ENCODE measurements at places on chromosomes 5 and 9.

DNA sequence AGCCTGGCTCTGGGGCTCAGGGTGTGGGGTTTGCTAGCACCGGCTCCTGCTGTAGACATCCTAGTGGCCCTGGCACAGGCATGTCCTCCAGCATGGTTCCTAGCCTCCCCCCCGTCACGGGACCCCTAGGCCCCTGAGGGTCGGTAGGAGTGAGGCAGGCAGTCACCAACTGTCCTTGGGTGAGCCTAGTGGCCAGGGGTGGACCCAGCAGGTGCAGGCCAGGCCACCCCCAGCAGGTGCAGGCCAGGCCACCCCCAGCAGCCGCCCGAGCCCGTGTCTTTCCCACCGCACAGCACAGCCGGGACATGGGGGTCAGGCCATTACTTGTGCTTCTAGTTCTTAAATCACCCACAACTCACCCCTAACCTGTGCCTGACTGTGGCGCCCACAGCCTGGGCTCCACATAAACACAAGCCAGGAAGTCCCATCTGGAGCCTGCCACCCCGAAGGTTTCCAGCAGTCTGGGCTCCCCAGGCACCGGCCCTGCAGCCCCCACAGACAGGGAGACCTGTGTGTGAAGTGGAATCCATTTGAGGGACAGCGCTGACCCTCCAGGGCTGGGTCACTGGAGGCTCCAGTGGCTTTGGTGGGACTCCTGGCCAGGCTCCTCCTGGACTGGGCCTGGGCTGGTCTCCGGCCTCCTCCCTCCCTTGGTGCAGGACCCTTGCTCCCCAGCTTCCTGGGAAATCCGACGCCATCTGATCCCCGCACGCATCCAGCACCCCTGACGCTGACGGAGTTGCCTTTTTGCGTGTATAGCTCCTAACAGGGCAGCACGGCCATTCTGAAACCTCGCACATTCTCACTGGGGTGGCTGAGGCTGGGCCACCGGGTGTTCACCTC is 114.1 kb upstream of the LPCAT1 start:
- no peak for DNase-seq

- DNase-seq, result no peak
Measured at GRCh38 chr5:580436-580835, 31.7 kb upstream of the CEP72 start.

DNA sequence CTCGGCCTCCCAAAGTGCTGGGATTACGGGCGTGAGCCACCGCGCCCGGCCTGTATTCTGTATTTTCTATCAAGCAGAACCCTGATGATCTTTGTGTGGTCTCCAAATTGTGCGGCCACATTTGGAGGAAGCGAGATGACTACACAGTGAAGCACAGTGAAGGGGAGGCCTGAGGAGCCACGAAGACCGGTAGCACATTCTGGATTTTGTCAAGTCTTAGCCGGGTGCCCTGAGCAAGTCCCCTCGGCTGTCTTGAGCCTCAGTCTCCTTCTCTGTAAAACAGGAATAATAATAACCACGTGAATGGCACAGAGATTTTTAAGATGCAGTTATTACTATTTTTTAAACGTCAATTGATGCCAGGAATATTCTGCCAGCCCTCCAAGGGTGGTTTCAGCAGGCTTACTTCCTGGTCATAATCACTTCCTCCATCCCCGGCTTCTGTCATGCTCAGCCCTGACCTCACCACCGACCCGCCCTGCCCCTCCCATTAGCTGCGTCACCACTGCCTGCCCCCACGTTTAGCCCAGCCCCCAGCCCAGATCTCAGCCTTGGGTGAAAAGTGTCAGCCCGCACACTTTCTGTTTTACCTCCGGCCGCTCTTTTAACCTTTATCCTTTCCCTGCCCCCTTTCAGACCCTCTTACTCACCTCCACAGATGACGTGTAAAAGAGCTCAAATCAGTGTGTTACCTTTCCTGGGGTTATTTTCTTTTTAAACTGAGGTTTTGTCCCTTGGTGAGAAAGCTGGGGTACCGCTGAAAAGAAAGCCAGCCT is 27.0 kb upstream of the ERGIC1 start:
- no peak for DNase-seq

GRCh38 chr9:14433351-14434157 is 119.6 kb upstream of the NFIB start:
- no peak for DNase-seq

- no peak for DNase-seq
Measured at GRCh38 chr5:54874337-54875021, 110.9 kb downstream of the ESM1 start.

DNA sequence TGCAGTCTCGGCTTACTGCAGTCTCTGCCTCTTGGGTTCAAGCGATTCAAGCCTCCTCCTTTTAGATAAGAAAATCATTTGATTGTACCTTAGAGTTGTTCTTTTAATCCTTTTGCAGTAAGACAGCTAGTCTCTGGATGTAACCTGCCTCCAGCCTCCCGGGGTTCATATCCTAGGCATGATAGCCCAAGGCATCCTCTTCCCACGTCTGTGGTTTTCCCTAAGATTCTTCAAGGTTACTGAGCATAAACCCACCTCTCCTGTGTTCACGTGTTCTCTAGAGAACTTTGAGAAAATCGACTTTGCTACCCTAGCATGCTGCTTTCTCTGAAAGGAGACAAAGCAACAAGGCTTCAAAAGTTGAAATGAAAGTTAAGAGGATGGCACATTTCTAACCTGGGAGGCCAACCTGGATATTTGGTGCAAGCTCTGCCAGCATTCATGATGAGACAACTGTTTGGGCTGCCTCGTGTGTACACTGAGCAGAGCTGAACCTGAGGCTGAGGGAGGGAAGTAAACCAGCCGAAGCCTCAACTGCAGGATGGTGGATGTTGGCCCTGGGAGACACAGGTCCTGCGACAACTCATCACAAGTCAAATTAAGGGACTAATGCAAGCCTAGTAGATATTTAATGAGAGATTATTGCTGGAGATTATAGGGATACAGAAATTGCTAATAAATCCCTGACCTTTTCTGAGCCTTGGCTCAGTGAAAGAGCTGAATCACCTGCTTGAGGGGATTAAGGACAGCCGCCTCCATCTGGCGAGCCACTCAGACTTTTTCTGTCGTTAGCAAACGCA is 261.8 kb downstream of the ARHGAP26 start:
- no peak for DNase-seq

- no peak for DNase-seq
Measured at GRCh38 chr9:3827175-3827574, 301.4 kb upstream of the RFX3 start.

GRCh38 chr5:128579639-128580038 is 41.6 kb upstream of the FBN2 start:
- no peak for DNase-seq

- no peak for DNase-seq
Measured at GRCh38 chr5:168320805-168321204, 29.4 kb downstream of the WWC1 start.

DNA sequence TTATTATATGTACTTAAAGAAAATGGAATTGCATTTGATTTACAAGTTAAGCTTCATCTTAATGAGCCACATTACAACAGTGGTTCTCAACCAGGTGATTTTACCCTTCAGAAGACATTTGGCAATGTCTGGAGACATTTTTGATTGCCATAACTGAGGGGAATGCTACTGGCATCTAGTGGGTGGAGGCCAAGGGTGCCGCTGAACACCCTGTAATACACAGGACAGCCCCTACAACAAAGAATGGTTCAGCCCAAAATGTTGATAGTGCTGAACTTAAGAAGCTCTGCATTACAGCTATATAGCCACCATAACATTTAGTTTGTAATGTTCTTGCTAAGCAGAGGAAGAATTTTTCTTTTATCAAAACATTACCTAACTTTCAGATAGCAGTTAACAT is 103.1 kb downstream of the PAM start:
- DNase-seq, result no peak

DNA sequence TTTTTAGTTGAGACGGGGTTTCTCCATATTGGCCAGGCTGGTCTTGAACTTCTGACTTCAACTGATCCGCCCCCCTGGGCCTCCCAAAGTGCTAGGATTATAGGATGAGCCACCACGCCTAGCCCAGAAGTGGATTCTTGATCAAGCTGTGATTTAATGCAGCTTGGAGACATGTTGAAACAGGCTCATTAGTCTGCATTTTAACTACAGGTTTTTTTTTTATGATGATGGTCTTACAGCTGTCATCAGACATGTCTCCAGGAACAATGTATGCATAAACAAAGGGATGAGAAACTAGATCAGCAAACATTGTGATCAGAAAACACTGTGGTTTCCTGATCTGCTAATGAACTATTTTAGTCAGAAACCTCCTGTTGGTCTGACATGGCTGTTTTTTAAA is 30.0 kb upstream of the PLPP1 start:
- no peak for DNase-seq

DNA sequence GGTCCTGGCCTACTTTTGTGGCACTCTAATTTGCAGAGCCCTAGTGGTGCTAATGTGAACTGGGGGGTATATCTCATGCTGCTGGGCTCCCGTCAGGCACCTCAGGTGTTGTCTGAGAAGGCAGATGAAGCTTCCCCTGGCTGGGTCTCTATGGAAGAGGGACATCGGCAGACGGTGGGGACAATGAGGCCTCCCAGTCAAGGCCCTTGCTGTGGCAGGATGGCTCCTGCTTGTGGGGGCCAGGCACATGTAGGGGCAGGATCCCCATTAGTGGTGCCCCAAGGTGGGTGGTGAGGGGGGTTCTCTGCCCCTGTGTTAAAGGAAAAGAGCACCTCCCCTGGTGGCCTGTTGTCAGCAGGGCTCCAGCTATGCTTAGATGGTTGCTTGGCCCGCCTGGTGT is 192.8 kb upstream of the S1PR3 start:
- DNase-seq, result no peak

DNA sequence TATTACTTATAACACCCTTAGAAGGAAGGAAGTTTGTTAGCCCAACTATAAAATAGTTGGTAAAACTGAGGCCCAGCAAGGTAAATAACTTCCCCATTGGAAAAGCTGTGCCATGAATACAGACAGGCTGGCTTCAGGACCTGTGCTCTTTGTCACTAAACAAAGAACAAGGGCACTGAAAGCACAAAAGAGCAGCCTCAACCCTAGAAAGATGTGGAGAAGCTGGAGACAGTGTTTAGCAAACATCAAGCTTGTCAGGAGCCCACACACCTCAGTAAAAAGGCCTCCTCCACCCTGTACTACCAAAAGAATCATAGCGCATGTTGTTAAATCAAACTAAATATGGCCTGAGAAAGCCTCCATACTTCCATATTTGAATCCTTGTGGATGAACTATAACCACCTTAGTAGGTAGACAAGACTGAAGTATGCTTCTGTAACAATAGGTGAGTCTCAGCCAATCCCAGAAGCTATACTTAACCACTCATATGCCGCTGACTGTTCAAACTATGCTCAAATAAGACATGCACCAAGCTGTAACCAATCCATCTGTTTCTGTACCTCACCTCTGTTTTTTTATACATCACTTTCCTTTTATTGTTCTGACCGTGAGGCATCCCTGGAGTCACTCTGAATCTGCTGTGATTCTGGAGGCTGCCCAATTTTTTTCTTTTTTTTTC is 18.4 kb upstream of the SCGB3A2 start:
- no peak for DNase-seq

GRCh38 chr5:126435714-126436113 is 12.5 kb downstream of the GRAMD2B start:
- no peak for DNase-seq

DNA sequence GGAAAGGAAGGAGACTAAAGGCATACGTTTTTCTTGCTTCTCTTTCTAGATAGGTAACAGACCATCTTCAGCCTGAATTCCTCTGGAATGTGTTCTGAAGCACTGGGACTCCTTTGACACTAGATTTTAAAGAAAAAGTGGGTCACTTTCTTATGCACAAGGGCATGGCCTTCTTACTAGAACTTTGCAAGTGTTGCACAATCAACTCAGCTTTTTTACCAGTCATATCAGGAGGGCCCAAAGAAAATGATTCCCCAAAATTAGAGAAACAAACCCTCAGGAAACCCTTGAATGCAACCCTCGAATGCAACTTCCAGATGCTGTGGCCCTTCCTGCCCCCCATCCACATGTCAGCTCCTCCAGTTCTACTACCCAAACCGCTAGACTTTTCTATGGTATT is 93.9 kb downstream of the YTHDC2 start:
- DNase-seq, result no peak

DNA sequence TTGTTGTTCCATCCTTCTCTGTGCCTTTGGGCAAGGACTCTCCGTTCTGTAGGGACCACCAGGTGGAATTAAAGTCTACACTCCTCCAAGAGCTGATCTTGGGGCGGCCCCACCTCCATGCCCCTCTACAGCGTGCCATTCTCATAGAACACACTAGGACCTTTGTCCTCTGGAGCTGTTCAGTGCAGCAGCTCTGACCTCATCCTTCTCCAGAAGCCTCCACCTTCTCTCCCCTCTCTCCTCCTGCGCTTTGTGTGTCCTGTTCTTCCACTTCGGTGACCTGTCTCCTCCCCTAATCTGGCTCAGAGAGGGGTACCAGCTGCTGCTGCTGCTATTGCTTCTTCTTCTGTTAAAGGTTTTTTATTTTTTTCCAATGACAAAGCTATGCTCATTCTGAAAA is 1.8 kb upstream of the MACROH2A1 start:
- no peak for DNase-seq

DNA sequence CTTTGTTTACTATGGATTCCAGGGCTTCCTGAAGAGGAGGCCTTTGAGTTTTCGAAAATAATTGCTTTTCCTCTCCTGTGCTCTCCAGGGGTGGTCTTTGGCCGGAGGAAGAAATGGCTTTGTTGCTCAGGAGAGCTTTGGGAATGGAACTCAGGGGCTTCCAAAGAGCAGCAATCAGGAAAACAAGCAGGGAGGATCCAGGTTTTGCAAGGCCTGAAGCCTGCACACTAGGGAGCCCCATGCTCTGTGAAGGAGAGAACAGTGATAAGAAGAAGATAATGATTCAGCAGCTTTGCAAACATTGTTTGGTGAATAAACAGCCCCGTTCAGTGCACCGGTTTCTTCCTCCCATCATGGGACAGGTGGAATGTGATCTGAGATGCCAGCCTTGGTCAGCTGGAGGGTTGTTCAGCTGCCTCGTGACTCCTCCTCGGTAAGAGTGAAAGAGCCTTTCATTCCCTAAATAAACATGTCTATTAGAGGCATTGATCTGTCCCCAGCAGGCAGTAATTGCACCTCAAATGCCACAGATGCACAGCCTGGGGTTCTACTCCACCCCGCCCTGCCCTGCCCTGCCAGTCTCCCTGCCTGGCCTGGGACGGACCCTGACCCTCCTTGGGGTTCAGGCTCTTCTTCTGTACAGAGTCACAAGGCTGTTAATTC is 11.5 kb upstream of the ALDH1B1 start:
- no peak for DNase-seq

DNA sequence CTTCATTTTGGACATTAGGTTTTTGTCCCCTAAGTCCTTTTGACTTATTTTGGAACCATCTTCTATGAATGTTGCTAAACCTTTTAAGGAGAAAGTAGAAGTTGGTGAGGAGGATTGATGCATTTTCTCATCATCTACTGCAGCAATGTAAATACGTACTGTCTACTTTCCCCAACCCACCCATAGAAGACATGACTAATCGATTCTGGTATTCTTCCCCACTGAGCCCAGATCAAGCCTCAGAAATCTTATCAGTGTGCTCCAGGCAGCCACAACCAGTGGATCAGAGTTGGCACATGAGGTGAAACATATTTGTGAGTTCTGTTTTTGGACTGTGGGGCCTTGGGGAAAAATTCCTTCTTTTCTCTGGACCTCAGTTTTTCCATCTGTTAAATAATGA is 57.7 kb downstream of the FGF18 start:
- no peak for DNase-seq

GRCh38 chr9:88076286-88077070 is 61.8 kb downstream of the SPATA31C2 start:
- DNase-seq, result peak; percentile 70
